ENCODE measurements at places on chromosomes 16 and 17.

DNA sequence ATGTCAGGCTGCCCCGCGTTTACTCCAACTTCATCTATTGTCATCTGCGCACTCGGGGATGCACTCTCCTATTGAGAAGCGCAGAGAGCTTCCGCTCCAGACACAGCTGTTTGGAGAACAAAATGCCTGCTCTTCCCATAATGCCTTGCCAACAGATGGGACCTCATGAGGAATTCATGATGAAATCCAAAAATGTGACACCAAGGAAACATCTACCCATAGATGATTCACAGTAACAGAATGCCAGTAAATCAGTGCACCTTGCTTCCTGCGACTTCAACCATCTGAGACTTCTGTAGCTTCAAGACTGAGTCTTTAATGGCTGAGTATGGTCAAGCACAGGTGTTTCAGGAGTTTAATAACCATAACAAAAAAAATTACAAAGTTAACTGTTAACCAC, 1144.9 kb upstream of the GOT2 start:
- DNase-seq = no peak

DNA sequence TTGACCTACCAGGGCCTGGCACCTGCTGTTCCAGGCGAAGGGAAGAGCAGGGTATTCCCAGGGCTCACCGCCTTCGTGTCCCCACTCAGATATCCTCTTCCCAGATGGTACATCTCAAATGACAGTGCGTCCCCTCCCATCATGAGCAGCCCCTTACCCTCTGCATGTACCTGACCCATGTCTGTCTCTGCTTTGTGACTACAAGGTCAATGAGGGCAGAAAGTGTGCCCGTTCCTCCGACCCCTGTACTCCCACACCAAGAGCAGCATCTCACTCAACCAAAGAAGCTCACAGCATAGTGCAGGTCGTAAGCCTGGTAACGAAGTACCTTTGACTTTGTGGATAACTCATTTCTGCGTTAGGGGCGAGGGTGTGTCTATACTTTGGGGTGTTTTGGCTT, 142.6 kb downstream of the KATNIP start:
- no peak for DNase-seq

GRCh38 chr16:88121886-88122580, 170.8 kb downstream of the BANP start:
- no peak for DNase-seq

GRCh38 chr17:46191322-46192188, 1.7 kb downstream of the KANSL1 start:
- no peak for DNase-seq

GRCh38 chr16:61364990-61365389, 671.2 kb downstream of the CDH8 start:
- DNase-seq = no peak

DNA sequence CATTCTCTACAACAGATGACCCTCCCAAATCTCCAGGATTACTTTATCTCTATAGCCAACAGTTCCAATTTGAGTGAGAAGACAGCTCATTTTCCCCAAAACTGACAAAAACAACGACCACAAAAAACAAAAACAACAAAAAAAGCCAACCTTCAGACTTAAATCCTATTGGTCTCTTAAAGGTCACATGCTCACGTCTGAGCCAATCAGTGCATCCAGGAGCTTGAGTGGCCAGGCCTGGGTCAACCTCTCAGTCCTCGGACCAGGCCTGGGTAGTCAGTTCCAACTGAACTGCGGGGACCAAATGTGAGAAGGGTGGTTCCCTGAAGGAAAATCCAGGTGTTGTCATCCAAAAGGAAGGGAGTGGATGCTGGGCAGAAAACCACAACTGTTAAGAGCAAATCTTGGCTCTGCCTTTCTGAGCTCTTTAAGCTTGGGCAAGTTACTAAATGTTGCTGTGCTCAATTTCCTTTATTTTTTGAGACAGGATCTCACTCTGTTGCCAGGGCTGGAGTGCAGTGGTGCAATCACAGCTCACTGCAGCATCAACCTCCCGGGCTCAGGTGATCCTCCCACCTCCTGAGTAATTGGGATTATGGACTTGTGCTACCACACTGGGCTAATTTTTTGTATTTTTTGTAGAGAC, 43.0 kb upstream of the MSI2 start:
- no peak for DNase-seq
